ENCODE measurements at places on chromosomes 7 and 10.

- no peak for DNase-seq
Observed at GRCh38 chr7:50821457-50822008, 38.8 kb upstream of the GRB10 start.

DNA sequence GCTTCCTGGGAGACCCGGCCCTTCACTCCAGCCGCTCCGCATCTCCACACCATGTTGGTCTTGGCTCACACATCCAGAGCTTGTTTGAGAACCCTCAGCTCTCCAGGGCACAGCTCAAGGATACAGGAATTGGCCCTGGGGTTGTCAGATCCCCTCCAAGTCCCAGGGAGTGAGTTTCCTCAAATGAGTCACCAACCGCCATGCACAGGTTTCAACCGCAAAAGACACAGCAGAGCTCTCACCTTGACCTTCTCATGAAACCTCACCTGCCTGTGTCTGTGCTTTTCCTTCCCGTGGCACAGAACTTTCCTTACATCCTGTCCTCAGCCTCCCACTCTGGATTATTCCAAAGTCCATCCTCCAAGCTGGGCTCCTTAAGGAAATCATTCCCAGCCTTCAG, 20.6 kb downstream of the AZGP1 start:
- no peak for DNase-seq

DNA sequence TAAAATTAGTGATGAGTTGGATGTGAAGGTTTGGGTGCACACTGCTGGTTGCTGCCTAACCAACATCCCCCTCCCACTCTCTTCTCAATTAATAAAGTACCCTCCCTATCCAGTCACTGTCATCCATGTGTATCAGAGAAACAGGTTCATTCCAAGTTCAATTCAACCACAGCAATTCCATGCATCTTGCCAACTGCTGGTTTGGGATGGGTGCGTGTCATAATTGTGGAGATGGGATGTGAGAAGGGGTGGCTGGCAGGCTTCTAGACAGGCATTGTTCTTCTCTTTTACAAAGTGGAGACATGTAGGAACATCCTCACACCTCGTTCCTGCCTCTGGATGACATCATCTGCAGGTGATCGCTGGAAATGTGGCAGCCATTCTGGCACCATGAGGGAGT, 7.5 kb upstream of the CNPY1 start:
- DNase-seq = no peak

GRCh38 chr10:100081075-100082001, at the start of gene CPN1:
TSS of gene CPN1 (minus strand) at chr10:100081869. CDS start at chr10:100081625, 244 bp downstream.
- DNase-seq = no peak

DNA sequence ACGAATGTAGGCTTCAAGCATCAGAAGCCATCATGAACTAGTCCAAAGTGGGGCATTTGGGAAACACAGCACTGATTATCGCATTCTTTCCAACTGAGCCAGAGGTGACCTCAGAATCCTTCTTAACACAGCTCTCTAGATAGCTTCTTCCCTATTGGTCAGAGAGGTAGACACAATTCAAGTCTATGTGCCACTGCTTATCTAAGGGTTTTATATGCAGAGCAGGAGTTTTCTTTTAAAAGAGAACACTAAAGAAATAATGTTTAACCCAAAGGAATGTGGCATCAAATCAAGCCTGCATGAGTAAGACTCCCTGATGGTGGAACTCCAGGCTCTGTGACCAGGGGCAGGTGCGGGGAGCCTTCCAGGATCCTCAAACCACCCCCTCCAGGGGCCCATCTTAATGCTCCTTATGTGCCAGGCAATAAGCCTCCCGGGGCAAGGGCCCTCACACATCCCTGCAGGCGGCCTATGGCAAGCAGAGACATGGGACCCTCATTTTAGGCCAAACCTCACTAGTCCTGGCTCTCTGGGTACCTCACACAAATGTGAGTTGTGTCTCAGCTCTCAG, 13.8 kb downstream of the HSPA12A start:
- DNase-seq = no peak

DNA sequence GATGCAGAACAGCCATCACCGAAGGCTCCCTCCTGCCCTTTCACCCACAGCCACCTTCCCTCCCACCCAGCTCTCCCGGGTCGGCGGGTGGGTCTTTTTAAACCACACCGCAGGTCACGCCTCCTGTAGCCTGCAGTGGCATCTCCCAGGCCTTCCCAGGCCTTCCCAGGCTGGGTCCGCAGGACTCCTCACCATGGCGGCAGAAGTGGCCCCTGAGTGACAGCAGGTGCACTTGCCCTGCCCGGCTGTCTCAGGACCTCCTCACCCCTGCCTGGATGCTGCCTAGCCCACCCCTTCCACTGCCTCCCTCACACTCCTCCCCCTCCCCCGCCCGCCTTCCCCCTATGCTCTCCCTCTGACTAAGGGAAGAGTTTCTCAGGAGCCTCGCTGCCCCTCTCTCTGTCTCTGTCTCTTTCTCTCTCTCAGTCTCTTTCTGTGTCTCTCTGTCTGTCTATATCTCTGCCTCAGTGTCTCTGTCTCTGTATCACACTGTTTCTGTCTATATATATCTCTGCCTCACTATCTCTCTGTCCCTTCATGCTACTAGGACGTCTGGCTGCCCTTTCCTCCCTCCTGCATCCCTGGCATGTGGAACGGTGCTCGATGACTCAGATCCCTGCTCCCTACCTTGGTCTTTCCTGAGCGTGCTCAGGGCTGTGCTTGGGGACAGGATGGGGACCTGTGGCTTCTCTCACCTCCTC, 57.5 kb downstream of the GLRX3 start:
- DNase-seq = no peak

DNA sequence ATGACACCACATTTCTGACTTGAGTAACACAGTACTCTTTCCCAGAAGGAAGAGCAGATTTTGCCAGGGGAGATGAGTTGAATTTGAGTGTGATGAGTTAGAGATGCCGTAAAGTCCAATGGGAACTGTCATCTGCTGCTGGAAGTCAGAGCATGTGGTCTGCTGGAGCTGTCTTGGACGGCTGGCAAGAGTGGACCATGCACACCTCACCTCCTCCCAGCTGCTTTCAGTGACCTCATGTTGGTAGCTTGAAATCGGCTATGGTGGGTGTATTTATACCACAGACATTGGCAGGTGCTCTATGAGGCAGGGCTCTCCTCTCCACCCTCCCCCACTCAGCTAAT, 82.3 kb downstream of the COL13A1 start:
- DNase-seq = no peak

DNA sequence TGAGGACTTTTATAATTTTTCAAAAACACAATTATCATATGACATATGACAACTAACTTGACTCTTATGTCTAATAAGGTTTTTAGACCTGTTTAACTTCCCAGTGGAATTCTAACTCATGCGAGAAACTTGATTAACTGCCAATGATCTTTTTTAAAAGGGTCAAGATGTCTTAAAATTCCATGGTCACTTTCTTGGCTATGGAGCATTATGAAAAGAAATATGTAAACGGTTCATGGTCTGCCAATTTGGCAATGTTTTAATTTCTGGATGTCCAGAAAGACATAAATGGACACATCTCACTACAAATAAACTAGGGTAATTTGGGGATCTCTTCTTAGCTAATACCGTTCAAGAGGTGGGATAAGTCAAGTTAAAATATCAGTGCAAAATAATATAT, 5.4 kb downstream of the ETV1 start:
- no peak for DNase-seq

- DNase-seq = no peak
Observed at GRCh38 chr10:102975483-102976379, 57.6 kb downstream of the CNNM2 start.

GRCh38 chr10:70549962-70550458, 52.5 kb downstream of the PRF1 start:
- DNase-seq = peak; percentile 21

DNA sequence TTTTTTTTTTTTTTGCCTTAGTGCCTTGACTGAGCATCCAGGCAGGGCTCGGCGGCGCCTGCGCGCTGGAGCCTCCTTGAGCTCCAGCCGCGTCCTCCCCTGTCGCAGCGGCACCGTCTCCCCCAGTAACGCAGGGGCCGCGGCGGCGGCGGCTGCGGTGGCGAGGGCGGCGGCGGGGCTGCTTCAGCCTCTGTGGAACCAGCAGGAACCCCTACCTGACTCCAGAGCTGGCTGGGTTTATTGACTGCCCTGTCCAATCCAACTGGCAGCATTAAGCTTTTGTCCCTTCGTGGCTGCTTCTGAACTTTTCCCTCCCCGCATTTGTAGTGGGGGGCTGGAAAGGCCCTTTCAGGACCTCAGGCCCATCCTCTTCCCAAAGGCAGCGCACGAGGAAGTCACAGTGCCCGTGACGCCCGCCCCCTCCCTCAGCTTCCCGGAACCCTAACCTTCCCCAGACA, at the start of gene GPR85:
TSS of gene GPR85 (minus strand) at position 397 of the 458 bp plus-strand sequence. CDS start 2,106 bp downstream, outside the sequence.
- no peak for DNase-seq

DNA sequence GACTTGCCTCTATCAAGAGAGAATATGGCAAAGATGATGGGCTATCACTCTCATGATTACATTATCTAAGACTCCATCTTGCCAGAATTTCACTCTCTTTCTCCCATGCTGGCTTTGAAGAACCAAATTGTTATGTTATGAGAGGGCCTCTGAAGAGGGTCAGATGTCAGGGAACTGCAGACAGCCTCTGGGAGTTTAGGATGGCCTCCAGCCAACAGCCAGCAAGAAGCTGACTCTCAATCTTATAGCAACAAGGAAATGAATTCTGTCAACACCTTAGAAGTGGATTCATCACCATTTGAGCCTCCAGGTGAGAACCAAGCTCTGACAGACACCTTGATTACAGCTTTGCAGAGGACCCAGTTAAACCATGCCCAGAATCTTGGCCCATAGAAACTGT, 33.6 kb downstream of the ZNF22 start:
- no peak for DNase-seq

DNA sequence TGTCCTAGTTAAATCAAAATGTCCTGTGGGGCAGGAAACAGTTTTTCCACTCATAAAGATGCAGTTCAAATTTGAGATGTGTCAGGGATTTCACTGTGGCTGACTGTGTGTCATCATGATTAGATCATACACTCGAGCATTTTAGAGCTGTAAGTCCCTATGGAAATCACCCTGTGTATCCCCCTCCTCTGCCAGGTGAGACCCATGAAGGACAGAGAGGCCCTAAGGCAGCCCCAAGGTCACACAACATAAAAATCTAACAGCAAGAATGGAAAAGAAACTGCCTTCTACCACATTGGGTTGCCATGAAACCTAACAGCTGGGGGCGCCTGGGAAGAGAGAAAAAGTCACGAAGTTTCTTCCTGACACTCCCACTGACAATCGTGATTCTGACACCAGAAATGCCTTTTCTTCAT, 135.8 kb downstream of the KCNMA1 start:
- no peak for DNase-seq

- DNase-seq = no peak
Observed at GRCh38 chr10:102834143-102834542, 3.1 kb downstream of the CYP17A1 start.

DNA sequence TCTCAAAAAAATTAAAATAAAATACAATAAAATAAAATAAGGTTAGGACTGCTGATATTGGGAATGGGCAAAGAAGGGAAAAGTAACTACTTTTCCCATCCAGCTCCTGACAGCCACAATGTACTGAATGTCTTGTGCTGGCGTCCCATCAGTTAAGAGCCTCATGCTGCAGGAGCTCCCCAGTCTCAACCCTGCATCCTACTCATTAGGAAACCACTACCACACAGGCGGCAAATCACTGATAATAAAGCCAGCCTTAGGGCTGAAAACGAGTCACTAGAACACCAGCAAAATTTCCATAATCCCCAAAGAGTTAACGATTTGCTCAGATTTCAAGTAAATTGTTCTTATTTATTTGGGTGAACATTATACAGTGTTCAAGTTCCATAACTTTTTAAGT, 4.3 kb downstream of the YWHAG start:
- DNase-seq = no peak

DNA sequence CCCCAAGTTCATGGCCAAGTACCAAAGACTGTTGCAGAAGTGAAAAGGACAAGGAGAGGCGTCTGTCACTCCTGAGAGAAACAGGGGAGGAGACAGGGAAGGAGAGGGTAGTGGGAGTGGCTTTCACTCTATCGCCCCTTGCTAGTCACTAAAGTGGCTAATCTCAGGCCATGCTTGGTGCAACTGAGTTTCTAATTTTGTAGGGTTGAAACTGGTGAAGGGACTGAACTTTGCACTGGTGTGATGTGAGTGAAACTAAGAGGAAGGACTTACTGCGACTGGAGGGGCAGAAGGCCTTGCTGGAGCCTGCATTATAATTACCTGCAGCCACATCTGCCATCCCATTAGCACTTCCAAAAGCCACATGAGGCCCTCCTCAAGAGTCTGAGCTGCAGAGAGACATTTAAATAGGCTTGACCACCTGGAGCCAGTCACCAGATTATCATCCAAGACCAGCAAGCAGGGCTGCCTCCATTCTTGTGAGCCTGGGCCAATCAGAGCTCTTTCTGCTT, 107.2 kb upstream of the EEPD1 start:
- no peak for DNase-seq

DNA sequence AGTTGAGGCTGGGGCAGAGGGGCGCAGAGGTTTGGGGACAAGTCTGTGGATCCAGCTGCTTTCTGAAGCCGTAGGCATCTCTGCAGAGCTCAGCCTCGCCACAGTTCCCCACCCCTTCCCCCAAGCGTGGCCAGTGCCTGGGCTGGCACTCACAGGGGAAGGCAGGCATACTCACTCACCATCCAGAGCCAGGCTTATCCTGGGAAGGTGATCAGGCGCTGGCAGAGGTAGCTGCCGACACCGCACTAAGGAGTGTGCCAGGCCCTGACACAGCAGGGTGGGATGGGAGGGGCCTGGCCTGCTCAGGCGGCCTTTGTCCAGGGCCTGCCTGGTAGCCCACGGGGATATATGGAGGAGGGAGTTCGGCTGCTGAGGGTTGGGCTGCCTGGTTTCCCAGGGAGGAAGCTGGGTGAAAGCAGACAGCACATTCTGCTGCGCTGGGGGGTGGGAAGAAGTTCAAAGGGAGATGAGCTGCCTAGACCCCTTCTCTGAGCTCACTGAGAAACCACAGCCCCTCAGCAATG, 15.9 kb downstream of the VSIR start:
- no peak for DNase-seq

- no peak for DNase-seq
Observed at GRCh38 chr10:84696610-84697009, 368.2 kb downstream of the CCSER2 start.

DNA sequence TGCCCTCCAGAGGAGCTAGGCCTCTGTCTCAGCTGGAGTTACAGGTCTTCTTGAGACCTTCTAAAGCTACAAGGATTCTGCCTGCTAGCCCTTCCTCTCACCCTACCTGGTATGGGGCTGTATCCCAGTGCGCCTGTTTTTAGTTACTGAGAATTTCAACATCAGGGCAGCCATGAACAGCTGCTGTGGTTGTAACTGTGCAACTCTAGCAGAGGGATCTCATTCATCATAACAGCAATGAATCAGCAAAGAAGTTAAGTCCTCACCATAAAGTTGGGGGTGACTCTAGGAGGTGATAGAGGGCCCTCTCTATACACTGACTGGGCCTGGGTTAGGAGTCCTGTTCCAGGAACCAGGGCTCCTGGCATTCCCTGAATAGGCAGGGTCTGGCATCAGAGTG, 14.0 kb upstream of the CDH23 start:
- DNase-seq = no peak

- no peak for DNase-seq
Observed at GRCh38 chr10:30039567-30039966, 19.8 kb downstream of the JCAD start.

DNA sequence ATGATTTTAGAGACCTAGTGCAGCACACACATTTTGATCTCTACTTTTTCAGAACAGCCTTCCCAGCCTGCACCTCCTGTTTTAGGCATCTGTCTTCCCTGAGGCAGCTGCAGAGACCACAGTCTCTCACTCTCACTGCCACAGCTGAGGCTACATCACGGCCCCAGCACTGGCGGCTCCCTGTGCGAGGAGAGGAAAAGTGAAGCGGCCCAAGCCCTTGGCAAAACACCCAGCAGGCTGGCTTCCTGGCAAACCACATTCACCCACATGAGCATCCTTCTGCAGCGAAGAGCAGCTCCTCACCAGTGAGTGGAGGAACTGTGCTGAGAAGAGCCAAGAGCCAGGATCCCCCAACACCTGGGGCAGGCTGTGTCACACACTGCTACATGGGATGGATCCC, 14.0 kb downstream of the HUS1 start:
- DNase-seq = no peak

Data from cerebellar nuclear complex (tissue), 1 donor.